ENCODE measurements at places on chromosomes 16 and 17.

DNA sequence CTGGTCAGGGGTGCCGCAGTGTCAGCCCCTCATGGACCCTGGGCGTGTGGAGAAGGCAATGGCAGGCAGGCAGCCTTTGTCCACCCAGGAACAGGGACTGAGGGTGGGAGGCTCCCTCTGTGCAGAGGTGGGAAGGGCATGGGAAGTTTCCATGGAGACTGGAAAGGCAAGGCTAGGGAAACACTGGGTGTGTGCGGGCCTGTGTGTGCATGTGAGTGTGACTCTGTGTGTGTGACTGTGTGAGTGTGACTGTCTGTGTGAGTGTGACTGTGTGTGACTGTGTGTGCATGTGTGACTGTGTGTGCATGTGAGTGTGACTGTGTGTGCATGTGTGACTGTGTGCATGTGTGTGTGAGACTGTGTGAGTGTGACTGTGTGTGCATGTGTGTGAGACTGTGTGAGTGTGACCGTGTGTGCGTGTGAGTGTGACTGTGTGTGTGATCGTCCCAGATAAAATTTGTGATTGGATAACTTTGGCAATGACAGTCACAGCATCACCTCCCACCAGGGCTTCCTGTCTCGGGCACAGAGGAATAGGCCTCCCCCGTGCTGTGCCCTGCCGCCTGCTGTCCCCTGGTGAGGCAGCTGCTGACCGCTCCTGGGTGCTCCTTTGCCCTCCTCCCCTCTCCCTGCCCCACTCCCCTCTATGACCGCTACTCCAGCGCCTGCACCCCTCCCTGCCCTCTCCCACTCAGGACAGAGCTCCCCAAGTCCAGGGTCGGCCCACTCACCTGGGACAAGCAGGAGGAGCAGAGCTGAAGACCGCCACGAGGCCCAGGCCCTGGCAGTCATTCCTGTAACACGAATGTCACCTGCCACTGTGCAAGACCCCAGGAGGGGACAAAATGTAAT, 698 bp downstream of the CD300C start:
- DNase-seq: no peak

- peak; percentile 1 for DNase-seq
Observed at GRCh38 chr17:34703533-34703932, 124.2 kb downstream of the TMEM132E start.

DNA sequence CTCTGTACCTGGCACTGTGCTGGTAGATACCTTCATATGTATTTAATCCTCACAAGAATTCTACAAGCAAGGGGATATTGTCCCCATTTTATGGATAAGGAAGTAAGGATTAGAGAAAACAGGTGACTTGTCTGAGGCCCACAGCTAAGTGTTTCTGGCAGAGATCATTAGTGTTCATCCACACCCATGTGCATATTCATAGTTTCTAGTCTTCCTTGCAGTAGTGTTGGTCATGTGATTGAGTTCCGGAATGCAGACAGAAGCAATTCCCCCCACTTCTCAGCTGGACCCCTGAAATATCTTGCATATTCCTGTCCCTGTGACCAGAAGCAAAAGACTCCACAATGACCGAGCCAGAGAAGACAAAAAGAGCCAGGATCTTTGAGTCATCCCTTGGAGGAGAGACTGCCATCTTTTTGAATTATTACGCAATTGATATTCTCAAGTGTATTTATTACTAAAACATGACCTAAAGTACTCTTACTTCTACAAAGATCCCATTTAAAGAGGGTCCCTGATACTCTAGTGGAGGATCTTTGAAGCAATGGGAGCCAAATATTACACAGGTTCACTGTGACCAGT, 43.4 kb downstream of the SOX9 start:
- no peak for DNase-seq

DNA sequence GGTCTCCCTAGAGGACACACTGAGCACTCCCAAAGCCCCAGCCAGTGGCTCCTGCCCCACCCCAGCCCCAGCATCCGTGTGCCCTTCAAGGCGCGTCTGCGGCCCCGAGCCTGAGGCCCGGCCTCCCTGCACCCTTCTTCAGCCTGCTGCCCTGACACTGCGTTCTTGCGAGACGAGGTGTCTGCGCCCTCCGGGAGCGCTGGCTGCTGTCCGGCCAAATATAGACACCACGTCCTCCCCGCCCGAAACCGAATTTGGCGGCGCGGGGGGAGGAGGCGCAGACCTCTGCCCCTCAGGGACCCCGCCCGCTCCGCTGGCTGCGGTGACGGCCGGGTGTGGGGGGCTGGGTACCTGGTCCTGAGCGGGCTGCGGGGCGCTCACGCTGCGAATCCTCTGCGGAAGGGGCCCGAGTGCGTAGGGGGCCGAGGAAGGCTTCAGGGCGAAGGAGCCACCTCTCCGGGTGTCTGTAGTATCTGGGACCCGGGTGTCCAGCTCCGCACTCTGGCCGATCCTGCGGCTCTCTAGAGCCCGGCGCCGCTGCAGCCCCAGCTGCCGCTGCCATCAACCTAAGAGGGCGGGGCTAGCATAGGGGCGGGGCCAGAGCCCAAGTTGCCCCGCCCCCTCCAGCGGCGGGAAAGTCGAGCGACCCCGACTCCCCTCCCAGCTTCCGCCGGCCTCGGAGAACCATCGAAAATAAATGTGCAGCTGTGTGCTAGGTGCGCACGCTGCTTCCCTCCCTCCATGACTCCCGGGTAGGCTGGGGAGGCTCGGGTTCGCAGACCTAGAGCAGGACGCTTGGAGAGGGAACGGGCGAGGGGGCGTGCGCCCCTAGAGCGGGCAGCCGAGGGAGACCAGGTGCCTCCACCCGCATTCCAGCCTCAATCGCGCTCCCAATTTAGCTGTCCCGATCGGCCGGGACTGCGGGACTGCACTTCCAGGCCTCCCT, at the start of gene CORO6:
Gene CORO6 (minus strand): TSS at position 576 of the 946 bp plus-strand sequence. CDS start 1,491 bp downstream, outside the sequence.
- DNase-seq: no peak

GRCh38 chr16:11012841-11013240, 68.5 kb downstream of the CLEC16A start:
- no peak for DNase-seq

- no peak for DNase-seq
Observed at GRCh38 chr17:42323268-42323773, 35.0 kb downstream of the STAT5A start.

GRCh38 chr16:35141303-35141702, 1681.9 kb downstream of the TP53TG3F start:
- DNase-seq: no peak

DNA sequence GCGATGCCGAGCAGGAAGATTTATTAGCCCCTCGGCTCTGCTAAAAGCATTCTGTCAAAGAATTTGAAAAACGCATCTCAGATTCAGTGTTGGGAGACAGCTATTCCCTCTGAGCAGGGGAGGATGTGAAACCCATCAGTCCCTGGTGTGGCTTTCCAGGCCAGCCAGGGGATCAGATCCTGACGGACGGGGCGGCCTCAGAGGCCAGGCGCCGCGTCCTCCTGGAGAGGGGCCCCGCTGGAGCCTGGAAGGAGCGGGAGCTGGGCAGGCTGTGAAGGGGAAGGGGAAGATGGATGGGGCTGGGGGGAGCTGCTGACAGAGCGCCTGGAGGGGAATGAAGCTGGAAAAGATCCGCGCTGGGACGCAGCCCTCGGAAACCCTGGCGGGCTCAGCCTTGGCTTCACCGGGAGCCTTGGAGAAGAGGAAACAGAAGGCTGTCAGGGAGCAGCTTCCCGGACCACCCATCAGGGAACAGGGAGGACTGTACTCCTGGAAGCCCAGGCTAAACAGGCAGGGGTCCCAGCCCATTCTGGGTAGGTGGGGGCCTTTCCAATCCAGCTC, 358.0 kb downstream of the C16orf95 start:
- no peak for DNase-seq

GRCh38 chr16:29989111-29989858, 6.1 kb downstream of the HIRIP3 start:
- DNase-seq: no peak

DNA sequence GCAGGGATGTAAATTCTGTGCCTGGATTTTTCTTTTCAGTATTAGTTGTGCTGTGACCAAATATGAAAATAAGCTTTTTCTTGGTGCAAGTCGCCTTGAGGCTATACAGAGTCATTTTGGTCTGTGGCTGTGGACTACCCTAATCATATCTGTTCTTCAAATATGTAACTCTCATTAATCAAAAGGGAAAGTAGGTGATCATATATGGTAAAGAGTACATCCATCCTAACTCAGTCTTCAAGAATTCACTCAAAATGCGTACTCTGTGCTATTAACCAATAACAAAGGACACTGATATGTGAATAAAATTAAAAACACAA, 2.6 kb downstream of the CPD start:
- DNase-seq: no peak

- DNase-seq: no peak
Observed at GRCh38 chr16:8816967-8817655, 19.5 kb downstream of the PMM2 start.

GRCh38 chr17:67779098-67779672, 46.1 kb upstream of the BPTF start:
- peak; percentile 76 for DNase-seq

- no peak for DNase-seq
Observed at GRCh38 chr16:27315333-27316037, 1.7 kb downstream of the IL4R start.

- DNase-seq: no peak
Observed at GRCh38 chr17:73356561-73357170, 44.9 kb upstream of the CDC42EP4 start.

- DNase-seq: no peak
Observed at GRCh38 chr16:79247386-79247785, 353.2 kb downstream of the MAF start.

GRCh38 chr16:50314665-50315064, 48.3 kb downstream of the ADCY7 start:
- DNase-seq: no peak

DNA sequence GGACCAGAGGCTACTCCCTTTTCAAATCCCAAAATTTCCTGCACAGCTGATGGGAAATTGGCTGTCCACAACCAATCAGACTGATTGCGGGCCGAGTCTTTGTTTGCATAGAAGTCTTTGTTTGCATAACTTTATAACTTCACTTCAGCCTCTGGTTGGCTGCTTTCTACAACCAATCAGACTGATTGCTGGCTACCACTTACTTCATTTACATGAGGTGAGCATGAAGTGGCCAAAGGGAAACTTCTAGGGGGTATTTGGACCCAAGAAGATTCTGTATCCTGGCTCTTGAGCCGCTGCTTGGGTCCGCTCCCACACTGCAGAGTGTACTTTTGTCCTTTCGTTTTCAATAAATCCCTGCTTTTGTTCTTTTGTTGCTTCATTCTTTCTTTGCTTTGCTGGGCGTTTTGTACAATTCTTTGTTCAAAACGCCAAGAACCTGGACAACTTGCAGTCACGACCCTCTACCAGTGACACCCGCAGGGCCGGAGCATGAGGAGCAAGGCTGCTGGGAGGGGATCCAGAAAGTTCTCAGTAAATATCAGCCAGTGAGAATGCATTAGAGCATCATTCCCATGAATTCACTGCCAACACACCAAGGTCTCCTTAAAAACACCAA, 67.5 kb downstream of the IQCK start:
- no peak for DNase-seq

- no peak for DNase-seq
Observed at GRCh38 chr16:89871895-89872294, 1.5 kb upstream of the TCF25 start.

DNA sequence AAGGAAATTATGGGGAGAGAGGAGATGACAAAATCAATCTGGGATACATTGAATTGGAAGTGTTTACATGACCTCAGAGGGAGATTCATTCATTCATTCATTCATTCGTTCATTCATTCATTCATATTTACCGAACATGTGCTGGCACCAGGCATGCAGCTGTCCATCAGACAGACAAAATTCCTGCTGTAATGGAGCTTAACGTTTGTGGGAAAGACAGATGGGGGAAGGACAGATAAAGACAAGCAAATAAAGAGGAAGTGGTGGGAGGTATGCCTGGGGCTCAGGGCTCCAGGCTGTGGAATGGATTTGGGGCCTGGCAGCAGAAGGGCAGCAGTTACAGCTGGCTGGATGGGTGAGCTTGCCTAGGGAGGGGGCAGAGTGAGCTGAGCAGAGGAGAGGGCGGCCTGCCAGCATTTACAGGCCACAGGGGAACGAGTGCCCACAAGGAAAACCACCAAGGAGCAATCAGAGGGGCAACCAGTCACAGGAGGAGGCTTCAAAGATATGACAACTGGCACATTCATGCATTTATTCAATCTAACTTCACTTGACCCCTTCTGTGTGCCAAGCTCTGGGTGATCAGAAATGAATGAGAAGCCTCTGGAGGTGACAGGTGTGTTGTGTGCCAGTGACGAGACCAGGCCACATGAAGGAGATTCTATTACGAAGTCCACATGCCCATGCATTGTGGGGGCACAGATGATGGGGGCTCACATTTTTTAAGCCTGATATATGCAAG, 48.5 kb downstream of the ARHGAP27 start:
- no peak for DNase-seq

GRCh38 chr17:45357364-45357997, 40.7 kb upstream of the MAP3K14 start:
- DNase-seq: no peak

GRCh38 chr17:55284944-55285339, 20.2 kb downstream of the HLF start:
- no peak for DNase-seq

- no peak for DNase-seq
Observed at GRCh38 chr16:85880861-85881260, 18.1 kb upstream of the IRF8 start.

DNA sequence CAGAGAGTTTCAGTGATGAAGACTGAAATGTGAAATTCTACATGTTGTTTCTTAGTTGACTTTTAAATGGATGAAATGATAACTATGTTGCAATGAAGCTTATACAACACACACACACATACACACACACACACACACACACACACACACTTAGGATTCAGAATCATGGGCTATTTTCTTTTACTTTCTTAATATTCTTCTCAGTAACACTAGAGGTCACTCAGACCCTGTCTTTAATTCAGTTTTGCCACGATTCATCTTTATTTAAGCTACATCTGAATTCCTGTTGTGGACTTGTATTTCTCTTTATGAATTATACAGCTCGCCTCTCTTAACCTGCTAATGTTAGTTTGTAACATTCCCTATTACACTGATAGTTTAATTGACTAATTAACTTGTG, 109.6 kb upstream of the GOT2 start:
- peak; percentile 7 for DNase-seq

GRCh38 chr16:25411396-25412081, 153.9 kb upstream of the ZKSCAN2 start:
- no peak for DNase-seq

DNA sequence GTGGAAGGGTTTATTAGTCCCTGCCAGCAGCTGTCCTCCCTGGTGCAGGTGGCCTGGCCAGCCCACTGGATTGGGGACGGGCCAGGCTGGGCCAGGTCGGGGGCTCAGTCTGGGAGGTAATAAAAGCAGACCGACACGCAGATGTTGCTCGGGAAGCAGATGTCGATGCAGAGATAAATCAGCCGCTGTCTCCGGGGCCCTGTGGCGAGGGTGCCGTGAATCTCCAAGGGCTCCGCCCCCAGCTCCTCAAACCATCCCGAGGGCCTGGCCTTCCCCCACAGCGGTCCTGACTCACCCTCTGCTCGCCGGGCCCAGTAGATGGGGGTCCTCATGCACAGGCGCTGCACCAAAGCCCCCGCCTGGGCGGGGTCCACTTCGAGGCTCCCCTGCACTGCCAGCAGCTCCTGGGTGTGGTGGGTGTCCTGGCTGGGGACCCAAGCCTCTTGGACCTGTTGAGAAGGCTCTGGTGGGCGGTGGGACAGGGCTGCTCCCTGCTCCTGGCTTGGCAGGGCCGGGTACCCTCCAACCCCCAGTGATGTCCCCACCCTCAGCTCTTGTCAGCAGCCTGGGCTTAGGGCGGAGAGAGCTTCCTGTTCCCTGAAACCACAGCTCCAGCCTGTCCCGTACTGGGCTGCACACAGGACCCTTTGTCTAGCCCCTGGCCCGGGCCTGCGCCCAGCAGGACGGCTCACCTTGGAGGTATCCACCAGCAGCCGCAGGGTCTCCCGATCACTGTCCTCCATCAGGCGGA, 1.2 kb downstream of the BRICD5 start:
- no peak for DNase-seq

Data from skeletal muscle cell (primary cell).